Naive thymus-derived CD4-positive, alpha-beta T cell (primary cell): ENCODE measurements at places on chromosomes 3 and 15. TPM values are rescaled to one million over a fixed set of nuclear protein-coding genes. Genes with fewer than 3 reads are reported as not detected.

CHL1 gene
- not detected for total RNA-seq

PEX5L gene
- 0.13 and 0.46 TPM in 2 replicates for total RNA-seq

RTP3 gene
- total RNA-seq, result not detected

CPEB1 gene
- 0.32 TPM for total RNA-seq

HGD gene
- 2.6 TPM for total RNA-seq

TMC3 gene
- not detected for total RNA-seq

ALPK3 gene
- total RNA-seq, result 0.30 TPM

GRCh38 chr15:78634210-78635145 is 6.5 kb downstream of the CHRNB4 start:
- no peak for DNase-seq

- DNase-seq, result no peak
Measured at GRCh38 chr3:134033315-134033996, 3.7 kb upstream of the SLCO2A1 start.

GRCh38 chr3:74897006-74897405 is 282.5 kb upstream of the CNTN3 start:
- DNase-seq, result no peak

- DNase-seq, result no peak
Measured at GRCh38 chr15:40766194-40766815, 2.4 kb downstream of the GCHFR start.

DNA sequence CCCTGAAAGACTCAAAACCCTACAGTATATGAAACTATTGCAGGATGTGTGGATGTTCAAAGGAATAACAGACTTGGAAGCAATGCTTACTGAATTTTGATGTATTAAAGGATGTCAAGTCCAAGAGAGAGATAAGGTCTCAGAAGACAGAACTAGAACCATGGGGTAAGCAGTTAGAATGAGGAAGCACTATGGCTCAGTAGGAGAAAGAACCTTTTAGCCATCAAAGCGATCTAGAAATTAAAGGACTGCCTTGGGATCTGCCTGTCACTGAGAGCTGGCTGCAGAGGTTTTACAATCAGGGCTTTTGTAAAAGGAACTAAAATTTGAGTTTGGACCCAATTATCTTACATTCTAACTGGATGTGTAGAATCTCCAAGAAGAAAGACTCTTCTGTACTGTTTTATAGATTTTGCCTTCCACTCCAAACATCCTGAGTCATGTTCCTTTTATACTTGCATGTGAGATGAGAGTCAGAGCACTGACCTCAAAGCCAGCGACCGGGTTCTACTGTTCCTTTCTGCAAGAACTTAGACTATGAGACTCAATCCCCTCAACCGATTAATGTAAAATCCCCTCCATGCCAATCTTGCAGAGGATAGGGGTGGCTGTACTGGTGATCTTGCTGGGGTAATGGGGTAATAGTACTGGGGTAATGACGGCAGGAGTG is 412.3 kb upstream of the TPRG1 start:
- no peak for DNase-seq

GRCh38 chr3:151639418-151639740 is 94.3 kb upstream of the AADACL2 start:
- DNase-seq, result no peak

DNA sequence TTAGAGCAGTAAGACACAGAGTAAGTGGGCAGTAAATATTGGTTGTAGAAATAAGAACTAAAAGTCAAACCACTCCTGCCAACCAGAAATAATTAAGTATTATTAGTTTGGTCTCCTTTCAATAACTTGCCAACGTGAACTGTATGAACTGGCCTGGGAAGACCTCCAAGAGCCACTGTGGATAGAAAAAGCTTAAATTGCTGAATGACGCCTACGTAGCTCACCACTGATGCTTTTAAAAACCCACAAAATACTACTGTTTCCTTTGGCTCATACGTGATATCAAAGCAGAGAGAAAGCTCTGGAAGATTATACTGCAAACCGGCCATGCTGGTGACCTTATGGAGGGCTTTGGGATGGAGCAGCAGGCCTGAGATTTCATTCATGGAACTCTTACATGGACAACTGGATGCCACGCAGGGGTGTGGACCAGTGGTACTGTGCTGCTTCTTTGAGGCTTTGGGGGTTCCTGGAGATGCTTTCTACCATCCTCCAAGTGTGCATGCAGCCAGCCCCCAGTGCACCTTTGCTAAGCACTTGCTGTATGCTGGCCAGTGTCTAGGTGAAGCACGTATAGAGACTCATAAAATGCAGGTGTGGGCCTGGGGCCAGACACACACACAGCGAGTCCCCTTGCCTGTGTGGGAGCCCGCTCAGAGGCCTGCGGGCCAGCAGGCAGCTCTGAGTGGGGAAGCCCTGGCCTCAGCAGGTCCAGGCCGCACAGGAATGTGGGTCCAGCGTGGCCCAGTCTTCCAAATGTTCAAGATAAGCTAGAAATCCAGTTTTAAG is 66.8 kb downstream of the ABTB1 start:
- DNase-seq, result no peak

GRCh38 chr3:109963831-109964230 is 626.5 kb upstream of the DPPA4 start:
- no peak for DNase-seq

DNA sequence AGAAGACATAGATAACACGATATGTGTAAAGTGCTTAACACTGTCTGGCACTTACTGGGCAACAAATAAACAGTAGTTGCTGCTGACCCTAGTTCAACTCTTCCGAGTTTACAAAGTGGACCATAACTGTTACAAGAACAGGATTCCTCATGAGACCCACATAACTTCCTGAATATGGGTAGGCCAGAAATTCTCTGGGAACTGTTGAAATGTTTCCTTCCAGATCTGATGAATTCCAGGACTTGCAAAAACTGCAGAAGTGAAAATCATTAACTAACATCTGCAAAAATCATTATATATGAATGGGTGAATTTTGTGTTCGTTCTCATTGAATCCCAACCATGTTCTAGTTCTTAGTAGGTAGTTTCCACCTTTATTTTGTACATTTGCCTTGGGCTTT is 181.7 kb upstream of the MME start:
- no peak for DNase-seq

- DNase-seq, result no peak
Measured at GRCh38 chr15:36579792-36580431, 486 bp downstream of the CDIN1 start.

DNA sequence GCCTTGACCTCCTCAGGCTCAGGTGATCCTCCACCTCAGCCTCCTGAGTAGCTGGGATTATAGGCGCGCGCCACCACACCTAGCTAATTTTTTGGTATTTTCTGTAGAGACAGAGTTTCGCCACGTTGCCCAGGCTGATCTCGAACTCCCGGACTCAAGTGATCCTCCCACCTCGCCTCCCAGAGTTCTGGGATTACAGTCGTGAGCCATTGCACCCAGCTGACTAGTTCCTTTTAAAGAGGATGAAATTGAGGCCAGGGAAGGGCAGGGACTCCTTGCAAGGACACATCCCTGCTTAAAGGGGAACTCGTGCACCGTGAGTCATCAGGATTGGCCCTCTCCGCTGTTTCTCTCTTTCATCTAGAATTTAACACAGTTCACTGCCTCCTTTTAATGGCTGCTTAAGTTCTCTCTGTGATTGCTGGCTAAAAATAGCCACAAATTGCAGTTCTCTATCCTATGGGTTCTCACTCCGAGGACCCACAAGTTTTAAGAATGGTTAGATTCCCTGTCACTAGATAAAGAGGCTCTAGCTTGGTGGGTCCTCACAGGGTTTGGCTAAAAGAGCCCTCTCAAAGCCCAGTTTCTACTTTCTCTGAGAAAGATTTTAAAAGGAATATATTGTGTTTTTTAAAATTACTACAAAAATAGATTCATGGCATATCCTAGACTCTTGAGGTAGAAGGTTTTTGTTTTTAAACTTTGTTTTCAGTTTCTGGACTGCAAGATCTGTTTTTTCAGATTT is 1.4 kb downstream of the CRTAP start:
- DNase-seq, result no peak

DNA sequence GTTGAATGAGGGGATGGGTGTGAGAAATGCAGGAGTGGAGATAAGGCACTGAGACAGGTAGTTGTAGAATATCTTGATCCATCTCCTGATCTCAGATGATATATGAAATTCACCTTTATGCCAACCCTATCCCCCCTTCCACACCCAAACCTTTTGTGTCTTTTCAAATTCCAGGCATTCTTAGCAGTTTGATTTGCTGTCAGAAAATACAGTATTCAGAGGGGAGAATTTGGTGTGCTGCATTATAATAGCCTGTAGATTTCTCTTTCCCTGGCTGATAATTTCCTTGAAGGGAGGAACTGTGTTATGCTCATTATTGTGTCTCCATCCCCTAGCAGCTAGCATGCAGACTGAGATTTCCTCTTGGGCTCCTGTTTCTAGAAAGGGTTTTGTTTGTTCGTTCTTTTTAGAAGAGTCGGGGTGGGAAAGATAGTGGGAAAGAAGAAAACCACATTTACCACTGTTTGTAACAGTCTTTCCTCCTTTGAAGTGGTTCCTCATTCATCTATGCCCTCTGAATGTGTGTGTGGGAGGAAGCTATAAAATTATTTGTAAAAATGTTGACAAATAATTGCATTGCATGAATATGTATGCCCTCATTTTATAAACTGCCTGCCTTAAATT is 373.4 kb downstream of the DIPK2A start:
- DNase-seq, result no peak

DNA sequence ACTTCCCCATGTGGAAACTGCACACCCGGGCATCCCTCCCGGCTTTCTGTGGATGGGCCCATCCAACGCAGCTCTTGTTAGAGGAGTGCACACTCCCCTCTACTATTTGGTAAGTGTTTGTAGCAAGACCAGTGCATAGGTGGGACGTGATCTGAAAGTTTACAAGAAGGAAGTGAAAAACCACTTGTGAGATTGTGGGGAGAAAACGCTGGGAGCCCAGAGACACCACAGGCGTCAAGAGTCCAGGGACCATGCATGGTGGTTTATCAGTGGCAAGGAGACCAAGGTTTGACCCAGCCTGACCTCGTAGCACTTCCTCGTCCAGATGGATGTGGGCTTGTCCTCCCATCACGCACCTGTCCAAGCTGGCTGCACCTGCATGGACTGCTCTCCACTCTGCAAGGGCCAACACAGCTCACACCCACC is 51.6 kb downstream of the ATP10A start:
- peak; percentile 26 for DNase-seq
